CD4-positive, alpha-beta T cell treated with Interleukin-2 at 100 ng/mL for 4 hours (primary cell): ENCODE measurements at places on chromosomes 5 and 9.
A peak's percentile ranks its signal among the peaks of the same experiment; 100 is the strongest.

DNA sequence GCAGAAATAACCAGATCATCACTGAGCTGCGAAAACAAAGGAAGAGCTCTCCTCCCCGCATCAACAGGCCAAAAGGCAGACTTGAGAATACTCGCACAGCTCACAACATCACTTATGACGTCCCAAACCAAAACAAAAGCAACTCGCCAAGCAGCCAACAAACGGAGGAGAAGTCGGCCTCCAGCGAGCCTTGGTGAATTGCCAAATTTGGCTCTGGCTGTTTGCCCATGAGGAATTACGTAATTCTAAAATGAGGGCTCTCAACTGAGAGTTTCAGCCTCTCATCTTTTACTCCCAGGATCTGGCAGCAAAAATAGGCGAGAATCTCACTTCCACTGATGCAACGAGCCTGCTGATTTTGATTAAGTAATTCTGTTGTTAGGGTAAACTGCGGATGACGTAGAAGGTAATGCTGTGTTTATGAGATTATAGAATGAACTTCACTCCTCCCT lies 51.7 kb upstream of the SEMA6A start:
- DNase-seq: no peak

DNA sequence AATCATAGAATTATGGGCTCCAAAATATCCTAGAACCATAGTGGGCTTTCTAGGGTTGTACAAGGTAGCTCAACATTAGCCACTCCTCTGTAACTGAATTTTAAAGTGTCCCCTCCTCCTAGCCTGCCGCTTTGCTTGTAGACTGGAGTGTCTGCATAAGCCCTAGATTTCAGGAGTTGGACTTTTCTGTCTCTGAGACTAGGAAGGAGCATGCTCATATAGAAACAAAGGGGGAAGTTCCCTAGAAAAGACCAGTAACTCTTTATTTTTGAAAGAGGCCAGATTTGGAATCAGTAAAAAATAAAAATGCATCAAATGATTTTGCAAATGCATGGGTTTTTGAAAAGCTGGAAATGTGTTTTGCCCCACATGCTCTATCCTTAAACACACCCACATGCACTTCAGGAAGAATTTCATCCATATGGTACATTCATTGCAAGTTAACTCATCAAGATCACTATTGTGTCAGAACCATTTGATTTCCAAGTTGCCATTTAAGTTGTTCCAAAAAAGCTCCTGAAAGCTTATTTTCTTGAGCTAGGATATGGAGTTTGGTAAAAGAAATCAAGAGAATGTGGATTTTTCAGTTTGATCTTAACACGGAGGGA lies 121.0 kb upstream of the NR3C1 start:
- DNase-seq: no peak

DNA sequence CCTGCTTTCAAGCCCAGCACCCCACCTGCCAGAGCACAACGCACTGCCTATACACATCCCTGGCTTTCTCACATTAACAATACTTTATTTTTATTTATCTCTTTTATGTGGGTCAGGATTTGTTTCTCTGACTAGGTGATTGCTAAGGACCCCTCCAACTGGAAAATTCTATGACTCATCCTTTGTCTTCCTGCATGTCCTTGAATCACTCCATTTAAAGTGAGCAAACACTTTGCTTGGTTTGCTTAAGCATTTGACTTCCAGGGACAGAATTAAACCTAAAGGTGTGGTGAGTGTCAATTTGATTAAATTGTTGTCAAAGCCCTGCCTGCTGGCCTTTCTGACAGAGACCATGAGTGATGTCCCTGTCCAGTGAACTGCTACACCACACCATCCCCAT lies 536.5 kb upstream of the BRINP1 start:
- DNase-seq: no peak

DNA sequence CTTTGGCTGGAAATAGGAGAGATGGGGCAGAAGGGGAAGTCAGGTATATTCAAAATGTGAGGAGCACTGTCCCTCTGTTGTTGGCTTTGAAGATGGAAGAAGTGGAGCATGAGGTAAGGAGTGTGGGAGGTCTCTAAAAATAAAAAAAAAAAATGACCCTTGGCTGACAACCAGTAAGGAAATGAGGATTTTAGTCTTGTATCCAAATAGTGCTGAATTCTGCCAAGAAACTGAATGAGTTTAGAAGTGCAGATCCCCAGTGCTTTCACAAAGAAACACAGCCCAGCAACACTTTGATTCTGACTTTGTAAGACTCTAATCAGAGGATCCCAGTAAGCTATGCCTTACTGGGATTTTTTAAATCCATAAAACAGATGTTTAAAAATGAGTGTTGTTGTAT lies 367.9 kb downstream of the CYLC2 start:
- DNase-seq: no peak

GRCh38 chr9:2208465-2208864 lies 193.3 kb downstream of the SMARCA2 start:
- DNase-seq: no peak

GRCh38 chr5:23675456-23675855 lies 168.0 kb downstream of the PRDM9 start:
- DNase-seq: no peak

DNA sequence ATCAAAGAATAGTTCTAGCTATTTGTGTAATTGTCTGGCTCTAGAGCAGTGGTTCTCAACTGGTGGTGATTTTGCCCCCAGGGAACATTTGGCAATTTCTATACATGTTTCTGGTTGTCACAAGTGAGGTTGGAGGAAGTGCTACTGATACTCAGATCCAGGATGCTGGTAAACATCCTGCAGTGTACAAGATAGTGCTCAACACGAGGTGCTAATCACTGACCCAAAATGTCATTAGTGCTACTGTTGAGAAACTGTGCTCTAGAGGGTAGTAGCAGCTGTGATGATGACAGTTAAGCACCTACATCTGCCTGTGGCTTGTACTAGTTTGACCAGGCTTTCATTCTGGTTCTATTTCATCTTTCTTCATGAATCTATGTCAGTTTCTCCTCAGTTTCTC lies 22.1 kb downstream of the LRRC19 start:
- DNase-seq: no peak

DNA sequence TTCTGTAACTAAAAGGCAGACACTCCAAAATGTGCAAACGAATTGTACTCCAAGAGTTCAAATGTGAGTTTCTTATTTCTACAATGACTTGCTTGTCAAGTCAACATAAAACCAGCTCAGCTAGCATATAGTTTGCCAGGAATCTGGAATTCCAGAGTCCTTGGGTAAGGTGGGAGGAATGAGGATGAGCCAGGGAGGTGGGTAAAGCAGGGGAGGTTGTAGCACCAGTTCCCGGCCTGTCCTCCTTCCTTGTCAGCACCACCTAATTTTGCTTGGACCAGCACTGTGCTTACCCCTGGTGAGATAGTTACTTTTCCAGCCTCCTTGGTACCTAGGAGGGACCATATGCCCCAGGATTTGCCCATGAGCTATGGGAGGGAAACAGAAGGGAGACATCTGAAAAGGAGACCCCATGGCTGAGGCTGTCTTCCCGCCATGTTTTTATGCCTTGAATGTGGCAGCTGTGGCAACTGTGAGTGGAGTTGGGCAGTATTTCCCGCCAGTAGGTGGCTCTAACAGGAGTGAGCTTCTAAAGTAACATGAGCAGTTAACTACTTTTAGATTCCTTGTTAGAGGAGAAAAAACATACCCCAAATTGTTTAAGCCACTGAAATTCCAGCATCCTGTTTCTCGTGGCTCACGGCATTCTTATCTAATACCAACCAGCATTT lies 302.5 kb downstream of the TENT4A start:
- no peak for DNase-seq

DNA sequence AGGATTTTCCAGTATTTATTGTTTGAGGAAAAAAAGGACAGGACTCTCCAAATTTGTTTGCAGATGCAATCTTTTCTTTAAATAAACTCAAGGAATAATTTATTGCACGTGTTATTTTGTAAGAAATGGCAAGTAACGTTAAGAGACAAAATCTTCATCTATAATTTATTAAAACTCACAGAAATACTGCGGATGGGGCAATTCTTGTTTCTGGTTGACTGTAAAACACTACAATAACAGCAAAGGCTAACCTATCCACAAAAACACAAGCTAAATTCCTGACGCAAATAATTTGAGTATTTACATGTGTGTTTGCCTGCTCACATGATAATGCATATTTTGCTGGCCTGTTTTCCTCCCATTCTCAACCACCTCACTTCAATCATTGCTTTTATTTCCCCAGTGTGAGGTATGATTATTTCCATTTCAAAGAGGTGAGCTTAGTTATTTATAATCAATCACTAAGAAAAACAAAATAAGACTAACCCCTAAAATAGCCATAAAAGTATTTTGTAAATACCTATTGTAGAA lies 619.4 kb downstream of the PDE4D start:
- no peak for DNase-seq

GRCh38 chr9:27422279-27422834 lies 101.7 kb upstream of the IFNK start:
- DNase-seq: no peak

- no peak for DNase-seq
These were observed 32.9 kb downstream of the FAM163B start for GRCh38 chr9:133576031-133576874.

- DNase-seq: no peak
These were observed 47.2 kb downstream of the PTGS1 start for GRCh38 chr9:122418016-122418415.

GRCh38 chr9:124932333-124932732 lies 8.6 kb downstream of the GOLGA1 start:
- DNase-seq: no peak

DNA sequence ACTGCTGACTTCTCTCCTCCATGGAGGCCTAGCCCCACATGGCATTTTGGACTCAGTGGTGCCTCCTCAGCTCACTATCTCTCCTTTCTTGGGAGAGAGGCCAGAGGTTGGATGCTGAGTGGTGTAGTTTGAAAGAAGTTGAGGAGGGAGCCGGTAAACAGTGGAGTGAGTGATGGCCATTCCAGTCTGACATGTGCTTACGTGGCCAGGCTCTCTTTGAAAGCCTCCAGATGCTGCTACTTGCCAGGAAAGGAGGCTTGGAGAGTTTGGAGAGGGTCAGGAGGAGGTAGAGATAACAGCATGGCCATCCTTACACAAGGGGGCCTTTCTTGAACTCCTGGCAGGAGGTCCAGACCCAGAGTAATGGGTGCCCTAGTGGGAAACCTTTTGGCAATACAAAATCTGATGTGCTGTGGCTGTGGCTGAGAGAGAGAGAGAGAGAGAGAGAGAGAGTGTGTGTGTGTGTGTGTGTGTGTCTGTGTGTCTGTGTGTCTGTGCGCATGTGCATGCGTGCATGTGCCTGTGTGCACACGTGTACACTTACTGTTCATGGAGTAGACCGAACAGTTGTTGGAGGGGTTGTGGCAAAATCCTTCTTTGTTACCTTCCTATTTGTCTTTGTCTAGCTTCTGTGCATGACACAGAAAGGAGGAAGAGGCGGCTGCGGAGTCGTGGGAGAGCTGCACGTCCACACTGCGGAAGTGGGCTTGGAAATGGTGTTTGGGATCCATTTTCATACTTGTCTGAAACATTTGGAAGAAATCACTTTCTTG lies 37.8 kb downstream of the RALGPS1 start:
- no peak for DNase-seq

GRCh38 chr9:133677126-133678010 lies 41.2 kb downstream of the DBH start:
- DNase-seq: peak; percentile 75

- no peak for DNase-seq
These were observed 109.3 kb upstream of the FCN2 start for GRCh38 chr9:134770972-134771971.

- no peak for DNase-seq
These were observed 29.6 kb upstream of the TAF1L start for GRCh38 chr9:32665101-32665500.

- DNase-seq: no peak
These were observed 9.6 kb downstream of the ACSL6 start for GRCh38 chr5:132001647-132002561.

DNA sequence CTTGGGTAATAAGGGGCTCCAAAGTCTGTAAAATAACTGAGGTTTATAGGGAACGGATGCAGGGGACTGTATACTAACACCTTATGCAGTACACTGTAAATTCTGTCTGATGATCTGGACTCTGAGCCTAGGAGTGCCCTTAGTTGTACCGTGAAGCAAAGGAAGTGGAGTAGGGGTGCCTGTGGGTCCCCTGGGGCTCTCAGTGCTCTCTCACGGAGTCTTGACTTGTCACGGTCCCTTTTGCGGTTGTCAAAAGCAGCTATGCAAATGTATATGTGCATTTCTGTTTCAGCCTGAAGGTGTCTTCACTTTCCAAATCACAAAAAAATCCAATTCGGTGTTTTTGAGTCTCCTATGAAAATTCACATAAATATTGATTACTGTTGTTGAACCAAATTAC lies 17.8 kb downstream of the DMRT1 start:
- no peak for DNase-seq

- DNase-seq: no peak
These were observed 1406.5 kb upstream of the ACO1 start for GRCh38 chr9:30977965-30978364.
